ENCODE measurements at places on chromosomes 6 and 20. TPM values are rescaled to one million over a fixed set of nuclear protein-coding genes. Genes with fewer than 3 reads are reported as not detected.

DNA sequence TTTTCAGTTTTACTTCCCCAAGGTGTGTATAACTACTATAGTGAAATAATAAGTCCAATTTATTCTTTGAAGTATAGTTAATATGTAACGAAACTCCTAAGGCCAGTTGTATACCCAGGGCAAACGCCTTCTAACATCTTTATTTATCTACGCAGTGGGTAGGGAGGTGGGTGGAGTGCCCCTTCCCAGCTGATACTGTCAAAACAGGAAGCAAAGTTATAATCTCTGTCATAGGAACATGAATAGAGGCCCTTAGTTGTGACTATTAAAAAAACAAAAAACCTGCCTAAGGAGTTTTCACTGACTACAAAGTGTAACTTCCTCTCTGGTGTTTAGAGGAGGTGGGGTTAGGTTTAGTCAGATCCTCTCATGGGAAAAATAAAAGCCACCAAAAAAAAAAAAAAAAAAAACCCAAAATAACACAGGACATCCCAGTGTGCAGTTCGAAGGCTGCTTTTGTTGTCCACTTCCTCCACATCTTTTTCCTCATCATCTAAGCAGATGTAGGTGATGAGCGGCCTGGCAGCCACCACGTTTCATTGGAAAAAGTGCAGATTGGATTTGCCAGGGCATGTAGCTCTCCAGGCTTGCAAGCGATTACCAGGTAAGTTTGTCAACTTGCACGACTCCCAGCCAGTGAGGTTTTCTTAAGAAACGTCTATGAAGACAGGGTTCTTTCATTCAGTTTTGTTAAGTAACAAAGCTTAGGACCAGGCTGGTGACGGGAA lies 58.7 kb downstream of the UTRN start:
- DNase-seq, result no peak

GRCh38 chr6:51753635-51754034 lies 333.8 kb downstream of the PKHD1 start:
- DNase-seq, result peak; percentile 78

DNA sequence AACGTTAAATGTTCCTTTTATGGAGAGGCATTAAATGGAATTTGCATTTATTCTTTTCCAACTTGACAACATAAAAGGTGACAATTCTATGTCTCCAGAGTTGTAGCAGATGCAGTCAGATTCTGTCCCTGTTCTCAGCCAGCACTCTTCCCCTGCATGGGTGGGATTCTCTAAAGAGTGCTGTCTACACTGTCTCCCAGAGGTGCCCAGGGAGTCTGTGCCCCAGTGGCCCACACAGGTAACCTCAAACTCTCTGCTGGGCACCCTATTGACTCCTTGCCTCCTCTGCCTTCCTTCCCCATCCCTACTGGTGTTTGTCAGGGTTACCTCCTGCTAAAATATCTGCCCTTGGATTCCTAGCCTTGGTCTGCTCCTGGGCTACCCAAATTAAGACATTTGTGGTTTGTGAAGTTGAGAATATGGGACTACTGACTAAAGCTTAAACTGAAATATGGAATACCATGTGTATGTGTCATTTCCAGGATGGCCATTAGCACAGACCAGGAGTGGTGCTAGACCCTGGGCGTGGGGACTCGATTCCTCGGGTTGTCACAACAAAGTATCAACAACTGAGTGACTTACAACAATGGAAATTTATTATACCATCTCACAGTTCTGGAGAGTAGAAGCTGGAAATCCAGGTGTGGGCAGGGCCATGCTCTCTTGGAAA lies 284.7 kb downstream of the CDH26 start:
- DNase-seq, result no peak

DNA sequence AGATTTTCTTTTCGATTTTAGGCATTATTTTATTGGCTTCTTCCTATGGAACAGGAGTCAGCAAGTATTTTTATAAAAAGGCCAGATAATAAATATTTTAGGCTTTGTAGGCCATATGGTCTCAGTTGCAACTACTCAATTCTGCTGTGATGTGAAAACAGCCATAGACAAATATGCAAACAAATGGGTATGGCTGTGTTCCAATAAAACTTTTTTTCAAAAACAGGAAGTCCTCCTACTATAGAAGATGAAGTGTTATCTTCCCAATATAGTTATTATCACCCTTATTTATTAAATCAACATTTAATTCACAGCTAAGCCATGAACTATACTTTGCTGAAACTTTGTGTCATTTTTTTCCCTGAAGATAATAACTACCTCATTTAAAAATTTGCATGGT lies 57.2 kb downstream of the CHD6 start:
- DNase-seq, result no peak

- no peak for DNase-seq
These were observed 63.3 kb upstream of the PTGIS start for GRCh38 chr20:49631061-49631716.

DNA sequence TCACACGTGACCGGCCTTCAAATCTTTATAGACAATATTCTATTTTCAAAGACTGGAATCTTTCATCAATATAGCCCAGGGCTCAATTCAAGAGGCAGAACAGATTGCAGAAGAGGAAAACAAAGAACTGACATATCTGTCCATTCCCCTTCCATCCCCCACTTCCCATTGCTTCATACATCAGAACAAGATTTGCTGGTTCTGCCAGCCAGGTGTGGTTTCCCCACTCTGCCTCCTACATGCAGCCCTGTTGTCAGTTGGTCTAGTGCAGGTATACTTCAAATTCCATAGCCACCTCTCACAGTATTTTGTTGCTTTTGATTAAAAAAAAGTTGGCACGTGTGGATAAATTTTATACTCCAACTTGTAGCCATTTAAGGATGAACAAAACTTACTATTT lies 174.9 kb downstream of the CD109 start:
- no peak for DNase-seq

APMAP gene
- 62.1 TPM for total RNA-seq

- peak; percentile 21 for DNase-seq
These were observed 51.5 kb downstream of the CTCFL start for GRCh38 chr20:57473246-57474048.

ATP6V1G2 gene
- 2.7 TPM for total RNA-seq

ABHD12 gene
- total RNA-seq, result 68.2 TPM

C6orf163 gene
- total RNA-seq, result 2.0 TPM

- no peak for DNase-seq
These were observed 157.4 kb downstream of the EYA2 start for GRCh38 chr20:47051936-47052526.

USP49 gene
- 18.4 TPM for total RNA-seq

GSTA4 gene
- total RNA-seq, result 12.6 TPM

GRCh38 chr6:84284428-84285049 lies 57.1 kb upstream of the CEP162 start:
- DNase-seq, result peak; percentile 16

Data from WTC11 (cell line).